ENCODE measurements at places on chromosomes 3 and 15.
A peak's percentile ranks its signal among the peaks of the same experiment; 100 is the strongest.

GRCh38 chr15:58163985-58164384 is 25.8 kb downstream of the AQP9 start:
- DNase-seq: peak; percentile 93

DNA sequence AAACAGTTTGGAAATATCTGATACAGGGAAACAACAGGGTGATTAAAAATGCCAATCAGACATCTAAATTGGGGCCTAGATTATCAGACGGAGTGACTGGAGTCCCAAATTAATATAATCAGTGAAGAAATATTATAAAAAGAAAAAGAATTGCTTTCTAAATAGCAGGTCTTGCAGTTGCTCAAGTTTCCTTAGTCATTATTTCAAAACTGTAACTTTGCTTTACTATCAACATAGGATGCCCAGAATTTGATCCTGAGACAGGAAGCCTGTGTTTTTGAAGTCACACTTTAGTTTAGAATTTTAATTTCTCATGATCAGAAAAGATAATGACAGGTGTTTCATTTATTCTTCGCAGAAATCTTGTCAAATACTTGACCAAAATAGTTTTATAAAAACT is 105.9 kb downstream of the IL1RAP start:
- no peak for DNase-seq

DNA sequence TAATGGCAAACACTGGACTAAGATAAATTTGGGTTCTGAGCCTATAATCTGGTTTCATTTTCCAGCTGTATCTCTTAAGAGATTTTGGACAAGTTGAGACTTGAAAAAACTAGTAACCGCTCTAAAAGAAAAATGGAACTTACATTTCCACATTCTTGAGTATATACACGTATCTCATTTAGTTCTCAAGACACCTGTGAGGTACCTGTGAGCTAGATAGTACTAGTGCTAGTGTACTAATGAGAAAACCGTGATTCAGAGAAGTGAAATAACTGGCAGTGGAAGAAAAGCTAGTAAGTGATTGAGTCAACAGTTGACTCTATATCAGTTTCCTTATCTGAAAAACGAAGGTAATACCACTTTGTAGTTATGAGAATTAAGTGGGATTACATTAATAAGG is 62.2 kb upstream of the PAQR5 start:
- DNase-seq: no peak

- DNase-seq: no peak
Observed at GRCh38 chr3:99505646-99506269, 132.6 kb upstream of the COL8A1 start.
